ENCODE measurements at places on chromosomes 12 and 14.

DNA sequence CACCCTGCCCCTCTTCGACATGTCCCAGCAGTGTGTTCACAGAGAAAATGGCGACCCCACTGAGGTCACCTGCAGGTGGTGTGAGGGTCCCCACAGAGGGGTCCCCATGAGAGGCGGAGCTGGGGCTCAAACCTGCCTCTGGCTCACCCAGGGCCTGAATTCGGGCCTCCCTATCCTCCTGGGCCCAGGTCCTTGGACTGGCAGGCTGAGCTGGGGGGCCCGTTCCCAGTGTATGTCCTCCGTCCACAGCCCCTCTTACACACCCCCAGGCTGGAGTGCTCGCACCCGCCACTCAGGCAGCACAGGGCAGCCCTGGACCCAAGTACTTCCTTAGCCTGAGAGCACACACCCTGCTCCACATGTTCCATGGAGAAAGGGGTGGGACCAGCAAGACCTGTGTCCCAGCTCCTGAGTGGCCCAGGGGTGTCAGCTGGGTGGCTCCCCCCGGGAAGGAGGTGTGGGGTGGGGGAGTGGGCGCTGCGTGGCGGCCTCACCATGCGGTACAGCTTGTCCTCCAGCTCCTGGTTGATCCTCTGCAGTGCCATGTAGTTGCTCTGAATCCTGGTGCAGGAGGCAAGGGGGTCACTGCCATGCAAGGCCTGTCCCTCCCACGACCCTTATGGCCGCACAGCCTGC, 42.6 kb downstream of the BEGAIN start:
- H3K4me3 ChIP-seq = no peak overlapping the region
- no peaks in the 10 kb centered on the region for H3K36me3 ChIP-seq
- no peak for DNase-seq
- peaks cover 9% of the 10 kb centered on the region for H3K27me3 ChIP-seq
- H3K27ac ChIP-seq = no peak overlapping the region

GRCh38 chr14:55665067-55665675, 85.2 kb downstream of the KTN1 start:
- no peaks in the 10 kb centered on the region for H3K4me1 ChIP-seq
- no peak overlapping the region for H3K27ac ChIP-seq
- H3K4me3 ChIP-seq = no peak overlapping the region
- H3K36me3 ChIP-seq = peaks cover 10% of the 10 kb centered on the region

DNA sequence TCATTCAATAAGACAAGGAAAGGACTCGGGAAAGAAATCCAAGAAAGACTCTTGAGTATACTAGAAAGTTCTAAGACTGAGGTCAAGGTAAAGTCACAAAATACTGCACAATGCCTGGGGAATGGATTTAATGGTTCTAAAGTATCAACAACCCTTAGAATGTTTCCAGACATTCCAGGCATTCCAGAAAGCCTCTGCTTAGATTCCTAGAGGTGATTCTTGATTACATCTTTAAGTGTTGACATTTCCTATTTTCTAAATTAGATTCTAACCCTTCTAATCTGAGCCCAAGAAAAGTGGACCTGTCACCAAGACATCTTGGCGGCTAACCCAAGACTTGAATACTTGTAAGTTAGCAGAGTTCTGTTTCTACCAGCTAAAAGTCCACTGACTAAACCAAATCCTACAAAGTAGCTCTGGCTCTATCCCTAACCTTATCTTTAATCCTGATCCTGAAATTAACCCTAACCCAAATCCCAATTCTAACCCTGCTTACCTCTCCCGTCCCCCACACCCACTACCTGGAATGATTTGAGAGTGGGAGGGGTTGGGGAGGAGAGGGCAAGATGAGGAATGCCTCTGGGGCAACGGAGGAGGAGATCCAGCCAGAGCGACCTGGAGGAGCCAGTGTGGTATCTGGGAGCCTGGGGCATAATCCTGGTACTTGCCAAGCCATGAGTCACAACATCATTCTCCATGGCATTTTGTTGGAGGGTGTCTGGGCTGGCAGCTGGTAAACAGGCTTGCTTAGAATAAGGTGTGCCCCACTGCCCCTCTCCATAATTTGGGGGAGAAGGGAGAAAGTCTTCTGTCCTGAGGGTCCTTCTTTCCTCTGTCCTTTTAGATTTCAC, 93.4 kb upstream of the HOXC13 start:
- H3K4me3 ChIP-seq = no peak overlapping the region
- H3K27me3 ChIP-seq = no peaks in the 10 kb centered on the region
- no peaks in the 10 kb centered on the region for H3K36me3 ChIP-seq
- peaks cover 40% of the 10 kb centered on the region for H3K4me1 ChIP-seq
- DNase-seq = peak; percentile 96
- H3K27ac ChIP-seq = peak overlapping the region; percentile 28

DNA sequence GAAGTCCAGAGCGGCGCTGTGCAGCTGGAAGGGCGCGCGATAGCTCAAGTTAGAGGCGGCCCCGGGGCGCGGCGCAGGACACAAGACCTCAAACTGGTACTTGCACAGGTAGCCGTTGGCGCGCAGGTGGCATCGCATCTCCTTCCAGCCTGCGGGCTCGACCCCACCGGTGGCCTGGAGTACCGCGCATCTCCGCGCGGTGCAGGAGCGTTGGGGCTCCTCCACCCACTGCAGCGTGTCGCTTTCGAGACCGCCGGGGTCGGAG, 553 bp downstream of the CLEC14A start:
- peaks cover 21% of the 10 kb centered on the region for H3K27me3 ChIP-seq
- no peak overlapping the region for H3K4me3 ChIP-seq
- no peaks in the 10 kb centered on the region for H3K36me3 ChIP-seq
- H3K4me1 ChIP-seq = no peaks in the 10 kb centered on the region

DNA sequence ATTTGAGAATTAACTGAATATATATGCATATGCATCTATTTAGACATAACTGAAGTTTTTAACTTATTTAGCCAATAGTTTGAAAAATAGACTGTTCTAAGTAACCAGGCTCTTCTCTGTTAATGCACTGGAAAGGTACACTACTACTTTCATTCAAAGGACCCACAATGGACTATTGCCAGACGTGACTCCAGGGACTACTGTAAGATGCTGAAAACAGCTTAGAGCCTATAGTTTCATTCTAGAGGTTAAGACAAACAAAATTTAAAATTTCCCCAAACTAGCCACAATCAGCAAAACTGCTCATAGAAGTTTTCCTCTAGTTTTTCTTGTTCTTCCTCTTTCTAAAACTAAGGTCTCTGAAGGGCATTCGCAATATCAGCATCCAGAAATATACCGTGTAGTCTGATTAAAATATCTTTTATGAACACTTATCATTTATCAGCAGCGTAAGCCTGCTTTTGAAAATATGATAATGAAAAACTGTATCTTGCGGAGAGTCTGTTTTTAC, 10.4 kb downstream of the APPL2 start:
- peaks cover 5% of the 10 kb centered on the region for H3K4me1 ChIP-seq
- DNase-seq = no peak
- H3K36me3 ChIP-seq = peaks cover 10% of the 10 kb centered on the region

DNA sequence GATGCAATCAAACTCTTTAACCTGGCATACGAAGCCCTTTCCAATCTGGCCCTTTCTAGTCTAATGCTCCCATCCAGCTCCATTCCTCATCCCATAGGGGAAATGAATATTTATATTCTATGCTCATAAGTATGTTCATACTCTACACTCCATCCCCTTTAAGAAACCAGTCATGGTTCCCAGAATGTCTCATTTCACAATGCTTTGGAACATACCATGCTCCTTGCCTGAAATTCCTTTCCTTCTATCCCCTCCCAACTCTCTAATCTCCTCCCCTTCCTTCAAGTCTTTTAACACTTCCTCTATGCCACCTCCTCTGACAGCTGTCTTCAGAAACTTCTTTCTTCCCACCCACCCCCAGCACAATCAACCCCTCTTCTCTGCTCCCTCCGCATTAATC, 207.0 kb upstream of the CAND1 start:
- peaks cover 2% of the 10 kb centered on the region for H3K4me1 ChIP-seq
- H3K27ac ChIP-seq = no peak overlapping the region

DNA sequence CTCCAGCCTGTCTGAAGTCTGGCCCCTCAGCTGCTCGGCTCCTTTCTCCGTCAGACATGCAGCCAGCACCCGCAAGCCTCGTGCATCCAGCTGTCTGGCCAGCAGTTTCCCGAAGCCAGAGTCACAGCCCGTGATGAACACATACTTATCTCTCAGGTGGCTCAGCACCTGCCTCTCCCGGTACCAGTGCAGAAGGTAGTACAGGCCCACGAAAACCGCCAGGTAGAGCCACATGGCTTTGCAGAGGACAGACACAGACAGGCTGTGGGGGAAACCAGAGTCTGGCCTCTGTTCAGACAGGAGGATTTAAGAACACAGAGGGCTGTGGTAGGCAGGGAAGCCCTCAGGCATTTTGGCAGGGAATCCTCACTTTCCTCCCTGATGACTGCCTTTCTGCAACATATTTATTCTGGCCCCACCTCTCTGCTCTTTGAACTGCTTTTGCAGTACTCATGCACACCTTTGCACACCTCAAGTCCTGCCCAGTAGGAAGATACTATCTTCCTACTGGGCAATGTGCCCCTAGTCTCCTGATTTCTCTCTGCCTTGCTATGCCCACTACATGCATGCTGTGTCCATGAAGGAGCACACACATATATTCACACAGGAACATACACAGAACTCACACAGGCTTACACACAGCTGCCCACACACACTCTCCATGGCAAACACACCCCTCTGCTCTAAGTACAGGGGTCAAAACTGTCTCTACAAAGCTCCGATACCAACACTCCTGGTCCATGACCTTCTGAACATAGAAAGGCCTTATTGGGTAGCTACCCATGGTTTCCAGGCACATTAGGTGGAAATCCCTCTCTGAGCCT, at the start of gene RDH16:
Gene RDH16 (minus strand): TSS at position 380 of the 824 bp plus-strand sequence. CDS start 146 bp downstream, at position 234.
- H3K27me3 ChIP-seq = no peaks in the 10 kb centered on the region
- no peak within 1 kb of the TSS for H3K27ac ChIP-seq
- peaks cover 18% of the 10 kb centered on the region for H3K4me1 ChIP-seq
- H3K36me3 ChIP-seq = no peaks in the 10 kb centered on the region

DNA sequence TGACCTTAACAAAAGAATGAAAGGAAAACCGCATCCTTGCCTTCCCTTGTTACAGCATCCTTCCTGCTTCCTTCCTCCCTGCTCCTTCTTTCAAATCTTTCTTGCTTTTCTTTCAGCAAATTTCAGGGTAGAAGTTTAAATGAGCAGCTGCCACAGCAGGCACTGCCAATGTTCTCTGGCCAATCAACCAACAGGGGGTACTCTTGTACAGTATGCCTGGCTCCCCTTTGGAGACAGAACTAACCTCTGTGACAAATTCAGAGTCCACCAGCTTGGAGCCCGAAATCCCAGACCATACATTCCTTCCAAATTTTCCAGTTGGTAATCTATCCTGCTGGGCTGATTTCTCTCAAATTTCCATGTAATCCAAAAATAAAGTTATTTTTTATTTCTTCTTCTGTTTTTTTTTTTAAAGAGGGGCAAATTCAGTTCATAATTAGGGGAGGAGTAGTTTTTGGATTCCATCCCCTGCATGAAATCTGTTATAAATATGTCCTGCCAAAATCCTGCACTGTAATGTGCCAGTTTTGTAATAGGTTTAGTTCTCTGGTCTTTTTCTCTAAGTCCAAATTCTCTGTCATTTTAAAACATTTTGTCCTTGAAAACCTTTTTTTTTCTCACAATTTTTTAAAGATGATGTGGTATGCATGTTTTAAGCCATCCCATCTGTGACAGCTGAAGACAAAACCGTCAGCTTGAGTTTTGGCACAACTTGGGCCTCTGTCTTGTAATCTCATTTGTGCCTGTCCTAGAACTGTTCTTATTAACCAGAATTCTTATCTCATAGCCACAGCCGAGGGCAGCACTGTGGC, 610.0 kb upstream of the LMO3 start:
- no peaks in the 10 kb centered on the region for H3K27me3 ChIP-seq
- H3K27ac ChIP-seq = no peak overlapping the region
- no peaks in the 10 kb centered on the region for H3K36me3 ChIP-seq
- no peaks in the 10 kb centered on the region for H3K4me1 ChIP-seq
- DNase-seq = no peak
- H3K4me3 ChIP-seq = no peak overlapping the region

GRCh38 chr12:127820271-127820670, 446.7 kb upstream of the TMEM132C start:
- H3K27me3 ChIP-seq = no peaks in the 10 kb centered on the region
- no peaks in the 10 kb centered on the region for H3K4me1 ChIP-seq
- H3K36me3 ChIP-seq = no peaks in the 10 kb centered on the region
- H3K27ac ChIP-seq = no peak overlapping the region
- H3K4me3 ChIP-seq = no peak overlapping the region

- DNase-seq = no peak
- no peaks in the 10 kb centered on the region for H3K4me1 ChIP-seq
- no peaks in the 10 kb centered on the region for H3K27me3 ChIP-seq
- no peak overlapping the region for H3K27ac ChIP-seq
These were observed 28.2 kb upstream of the CPSF6 start for GRCh38 chr12:69211160-69211559.

GRCh38 chr12:114919479-114919878, 235.5 kb upstream of the TBX3 start:
- H3K4me3 ChIP-seq = no peak overlapping the region
- DNase-seq = no peak
- no peak overlapping the region for H3K27ac ChIP-seq
- no peaks in the 10 kb centered on the region for H3K36me3 ChIP-seq
- H3K27me3 ChIP-seq = no peaks in the 10 kb centered on the region
- H3K4me1 ChIP-seq = peaks cover 4% of the 10 kb centered on the region

DNA sequence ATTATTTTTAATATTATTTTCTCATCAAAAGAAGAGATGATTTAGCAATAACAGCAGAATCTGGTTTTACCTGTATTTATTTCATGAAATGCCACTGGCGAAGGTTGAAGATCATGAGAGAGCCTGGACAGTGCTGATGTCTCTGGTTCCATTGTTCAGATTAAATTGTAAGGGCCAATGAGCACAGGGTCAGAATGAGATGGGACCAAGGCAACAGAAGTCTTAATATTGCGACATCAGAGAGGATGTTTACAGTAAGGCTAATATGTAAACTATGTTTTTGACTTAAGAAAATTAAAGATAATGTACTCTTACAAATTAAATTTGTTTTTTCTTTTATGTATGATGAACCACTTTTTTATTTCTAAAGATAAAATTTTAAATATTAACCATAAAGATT, 35.2 kb upstream of the KLRD1 start:
- no peak overlapping the region for H3K4me3 ChIP-seq
- no peak overlapping the region for H3K27ac ChIP-seq
- no peaks in the 10 kb centered on the region for H3K27me3 ChIP-seq
- H3K36me3 ChIP-seq = no peaks in the 10 kb centered on the region
- no peaks in the 10 kb centered on the region for H3K4me1 ChIP-seq

Data from keratinocyte (primary cell).